ENCODE measurements at places on chromosomes 7 and 10.

- DNase-seq, result no peak
Observed at GRCh38 chr10:91043173-91043910, 122.5 kb upstream of the ANKRD1 start.

DNA sequence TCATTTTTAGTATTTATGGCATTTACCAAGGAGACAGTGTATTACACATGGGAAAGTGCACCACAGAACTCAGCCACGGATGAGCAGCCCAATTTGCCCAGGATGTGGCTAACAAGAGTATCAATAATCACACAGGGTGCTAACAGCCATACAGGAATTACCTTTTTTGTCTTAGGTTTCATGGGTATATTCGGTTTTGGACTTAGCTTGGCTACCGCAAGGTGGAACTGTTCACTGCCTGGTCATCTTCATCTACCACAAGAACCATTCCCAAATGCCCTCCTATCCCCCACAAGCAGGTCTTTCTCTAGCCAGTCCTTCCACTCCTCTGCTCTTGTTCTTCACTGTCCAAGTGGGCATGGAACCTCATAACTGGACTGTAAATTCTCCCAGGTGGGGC is 6.0 kb downstream of the PDLIM1 start:
- no peak for DNase-seq

DNA sequence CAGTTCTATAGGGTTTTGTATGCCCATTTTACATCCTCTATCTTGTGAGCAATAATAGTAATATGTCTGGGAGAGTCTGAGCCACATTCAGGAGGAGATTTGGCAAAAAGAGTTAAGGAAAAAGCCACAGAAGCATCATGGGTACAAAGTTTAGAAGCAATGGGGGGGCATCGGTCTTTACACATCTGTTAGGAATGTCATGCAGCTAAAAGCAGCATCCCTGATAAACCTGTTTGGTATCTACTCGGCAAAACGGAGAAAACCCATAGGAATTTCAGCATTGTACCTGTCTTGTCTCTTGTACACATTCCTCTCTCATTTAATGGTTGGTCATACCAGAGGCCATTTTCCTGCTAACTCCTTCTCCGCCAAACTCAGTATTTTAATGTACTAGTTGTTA is 12.5 kb upstream of the HERPUD2 start:
- no peak for DNase-seq

- no peak for DNase-seq
Observed at GRCh38 chr10:61100887-61101286, 156.9 kb upstream of the RHOBTB1 start.

DNA sequence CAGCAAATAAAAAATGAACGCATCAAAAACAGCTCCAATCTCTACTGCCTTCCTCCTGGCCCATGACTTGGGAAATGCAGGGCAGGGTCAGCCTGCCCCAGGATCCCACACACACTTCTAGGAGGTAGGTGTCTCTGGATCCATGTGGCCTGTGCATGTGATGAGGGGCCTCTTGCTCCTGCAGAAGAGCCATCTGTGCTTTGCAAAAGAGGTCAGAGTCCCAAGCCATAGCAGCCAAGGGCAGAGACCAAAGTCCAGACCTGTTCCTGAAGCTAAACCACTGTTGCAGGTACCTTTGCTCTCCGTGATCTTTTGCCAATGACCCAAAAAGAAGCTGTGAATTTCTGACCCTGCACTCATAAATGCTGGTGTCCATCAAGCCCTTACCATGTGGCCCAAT is 57.1 kb downstream of the KCNMA1 start:
- DNase-seq, result no peak

All from non-pigmented ciliary epithelial cell (primary cell).